ENCODE measurements at places on chromosomes 4 and X.

GRCh38 chr4:176546975-176547374 lies 227.2 kb downstream of the SPCS3 start:
- no peak for DNase-seq

DNA sequence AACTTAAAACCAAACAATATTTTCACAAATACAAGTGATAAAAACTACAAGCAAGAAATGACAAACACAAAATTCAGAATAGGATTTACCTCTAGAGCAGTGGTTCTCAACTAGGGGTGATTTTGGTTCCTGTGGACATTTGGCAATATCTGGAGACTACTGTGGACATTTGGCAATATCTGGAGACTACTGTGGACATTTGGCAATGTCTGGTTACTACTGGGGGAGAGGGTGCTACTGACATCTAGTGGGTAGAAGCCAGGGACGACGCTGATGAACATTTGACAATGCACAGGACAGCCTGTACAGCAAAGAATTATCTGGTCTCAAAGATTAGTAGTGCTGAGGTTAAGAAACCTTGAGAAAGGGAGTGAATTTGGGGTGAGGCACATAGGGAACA lies 169.8 kb downstream of the CLCN4 start:
- no peak for DNase-seq

- no peak for DNase-seq
Measured at GRCh38 chr4:1414831-1415680, 8.8 kb upstream of the NKX1-1 start.

- no peak for DNase-seq
Measured at GRCh38 chr4:22531311-22532019, 15.6 kb upstream of the ADGRA3 start.

DNA sequence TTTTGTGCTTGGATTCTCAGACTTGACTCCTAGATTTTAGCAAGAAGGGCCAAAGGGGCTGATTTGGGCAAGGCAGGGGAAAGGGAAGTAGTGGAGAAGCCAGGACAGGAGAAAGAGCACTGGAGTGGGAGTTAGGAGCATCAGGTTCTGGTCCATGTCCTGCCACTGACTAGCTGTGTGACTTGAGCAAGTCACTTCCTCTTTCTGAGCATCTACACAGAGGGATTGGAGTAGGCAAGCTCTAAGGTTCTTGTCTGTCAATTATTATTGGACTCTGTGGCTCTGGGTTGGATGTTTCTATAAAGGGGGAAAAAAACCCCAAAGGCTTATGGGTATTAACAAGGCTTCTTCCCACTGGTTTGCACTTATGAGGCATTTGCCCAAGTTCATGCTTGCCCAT lies 24.4 kb downstream of the PLAC1 start:
- no peak for DNase-seq
